Retinal pigment epithelial cell (primary cell): ENCODE measurements at places on chromosomes 13 and 19.

DNA sequence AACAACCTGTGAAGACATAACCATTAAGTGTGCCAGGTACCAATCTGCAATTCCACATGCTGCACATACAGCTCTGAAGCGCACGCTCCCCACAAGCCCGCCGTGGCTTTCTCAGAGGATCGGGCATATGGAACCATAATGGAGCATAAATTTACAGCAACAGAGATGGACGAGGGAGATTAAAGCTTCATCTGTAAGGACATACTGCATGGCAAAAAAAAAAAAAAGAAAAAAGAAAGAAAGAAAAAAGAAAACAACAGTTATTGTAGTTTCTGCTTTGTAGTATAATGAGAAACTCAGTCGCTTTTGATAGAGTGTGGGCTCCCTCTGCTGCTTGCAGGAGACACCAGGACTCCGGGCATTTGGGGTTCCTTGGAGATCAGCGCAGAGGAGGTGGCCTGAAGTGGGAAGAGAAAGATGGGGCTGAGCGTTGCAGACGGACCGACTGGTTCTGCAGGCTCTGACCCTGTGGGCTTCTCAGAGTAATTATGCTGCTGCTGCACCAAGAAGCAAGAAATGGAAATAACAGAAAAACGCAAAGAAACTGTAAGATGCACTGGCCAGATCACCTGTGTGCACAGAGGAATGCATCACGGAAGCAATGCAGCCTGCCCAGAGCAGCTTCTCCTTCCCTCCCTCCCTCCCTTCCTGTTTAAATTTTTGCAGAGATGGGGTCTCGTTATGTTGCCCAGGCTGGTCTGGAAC, 10.8 kb upstream of the PDCD5 start:
- DNase-seq: no peak

DNA sequence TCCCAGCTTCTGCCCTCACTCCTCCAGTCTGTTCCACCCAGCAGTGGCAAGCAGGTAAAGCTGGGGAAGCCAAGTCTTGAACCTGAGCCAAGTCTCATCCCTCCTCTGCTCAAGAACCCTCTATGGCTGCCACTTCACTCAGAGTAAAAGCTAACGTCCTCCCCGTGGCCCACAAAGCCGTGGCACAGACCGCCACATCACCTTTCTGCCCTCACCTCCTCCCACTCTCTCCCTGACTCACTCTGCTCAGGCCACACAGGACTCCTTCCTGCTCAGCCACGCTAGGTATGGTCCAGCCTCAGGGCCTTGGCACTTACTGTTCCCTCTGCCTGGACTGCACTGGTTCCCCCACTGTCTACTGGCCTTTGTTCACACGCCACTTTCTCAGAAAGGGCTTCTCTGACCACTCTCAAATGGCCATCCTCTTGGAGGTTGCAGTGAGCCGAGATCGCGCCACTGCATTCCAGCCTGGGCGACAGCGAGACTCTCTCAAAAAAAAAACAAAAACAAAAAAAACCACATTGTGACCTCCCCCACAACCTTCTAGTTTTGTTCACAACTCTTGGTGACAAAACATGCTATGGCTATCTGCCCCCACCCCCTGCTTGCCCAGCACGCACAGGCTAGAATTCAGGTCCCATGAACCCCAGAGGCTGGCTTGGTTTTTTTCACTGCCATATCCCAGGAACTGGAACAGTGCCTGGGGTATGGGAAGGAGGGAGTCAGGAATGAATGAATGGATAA, 15.8 kb downstream of the NDUFB7 start:
- no peak for DNase-seq

- no peak for DNase-seq
These were observed 161.8 kb downstream of the DNAJC15 start for GRCh38 chr13:43185226-43185625.

- no peak for DNase-seq
These were observed 305.3 kb downstream of the TEX29 start for GRCh38 chr13:111625526-111626315.

DNA sequence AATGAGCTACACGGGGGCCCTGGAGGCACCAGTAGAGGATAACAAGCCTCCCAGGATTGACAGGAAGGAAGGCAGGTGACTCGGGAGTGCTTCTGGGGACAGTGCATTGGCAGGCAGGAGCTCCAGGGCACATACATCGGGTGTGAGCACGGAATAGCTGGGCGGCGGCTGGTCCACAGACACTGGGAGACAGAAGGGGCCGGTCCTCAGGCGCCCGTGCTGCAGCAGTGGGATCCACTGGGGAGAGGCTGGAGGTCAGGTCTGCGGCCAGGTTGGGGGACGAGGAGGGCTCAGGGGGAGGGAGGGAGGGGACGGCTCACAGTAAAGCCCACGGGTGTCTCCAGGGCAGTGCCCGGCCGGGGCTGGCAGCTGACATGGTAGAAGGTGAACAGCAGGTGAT, 2.1 kb upstream of the ANGPTL8 start:
- DNase-seq: no peak
